ENCODE measurements at places on chromosomes 11 and 22.

DNA sequence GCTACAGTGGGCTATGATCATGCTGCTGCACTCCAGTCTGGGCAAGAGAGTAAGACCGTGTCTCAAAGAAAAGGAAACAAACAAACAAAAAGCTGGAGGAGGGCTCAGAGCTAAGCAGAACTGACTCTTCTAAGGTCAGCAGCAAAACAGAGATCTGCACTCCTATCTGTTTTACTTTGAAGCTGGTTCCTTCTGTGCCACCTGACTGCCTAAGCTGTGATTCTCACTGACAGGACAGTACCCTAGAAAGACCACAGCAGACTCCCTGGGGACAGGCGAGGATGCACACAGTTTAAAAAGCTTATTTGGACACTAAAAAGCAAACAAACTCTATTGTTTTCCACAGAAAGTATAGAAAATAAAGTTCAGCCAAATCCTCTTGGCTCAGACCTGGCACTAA is 30.5 kb downstream of the NEFH start:
- DNase-seq, result no peak

DNA sequence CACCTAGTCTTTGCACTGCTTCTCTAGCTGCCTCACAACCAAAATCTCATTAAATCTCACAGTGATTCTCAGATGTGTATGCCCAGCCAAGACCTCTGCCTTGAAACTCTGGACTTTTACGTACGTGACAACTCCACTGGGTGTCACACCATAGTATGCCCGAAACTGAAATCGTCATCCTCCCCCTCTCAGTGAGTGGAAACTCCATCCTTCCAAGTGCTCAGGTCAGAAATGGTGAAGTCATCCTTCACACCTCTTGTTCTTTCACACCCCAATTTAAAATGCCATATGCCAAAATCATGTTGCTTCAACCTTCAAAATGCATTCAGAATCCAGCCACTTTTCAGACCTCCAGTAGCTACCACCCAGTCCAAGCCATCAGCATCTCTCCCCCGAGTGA is 42.5 kb downstream of the SFI1 start:
- DNase-seq, result no peak

DNA sequence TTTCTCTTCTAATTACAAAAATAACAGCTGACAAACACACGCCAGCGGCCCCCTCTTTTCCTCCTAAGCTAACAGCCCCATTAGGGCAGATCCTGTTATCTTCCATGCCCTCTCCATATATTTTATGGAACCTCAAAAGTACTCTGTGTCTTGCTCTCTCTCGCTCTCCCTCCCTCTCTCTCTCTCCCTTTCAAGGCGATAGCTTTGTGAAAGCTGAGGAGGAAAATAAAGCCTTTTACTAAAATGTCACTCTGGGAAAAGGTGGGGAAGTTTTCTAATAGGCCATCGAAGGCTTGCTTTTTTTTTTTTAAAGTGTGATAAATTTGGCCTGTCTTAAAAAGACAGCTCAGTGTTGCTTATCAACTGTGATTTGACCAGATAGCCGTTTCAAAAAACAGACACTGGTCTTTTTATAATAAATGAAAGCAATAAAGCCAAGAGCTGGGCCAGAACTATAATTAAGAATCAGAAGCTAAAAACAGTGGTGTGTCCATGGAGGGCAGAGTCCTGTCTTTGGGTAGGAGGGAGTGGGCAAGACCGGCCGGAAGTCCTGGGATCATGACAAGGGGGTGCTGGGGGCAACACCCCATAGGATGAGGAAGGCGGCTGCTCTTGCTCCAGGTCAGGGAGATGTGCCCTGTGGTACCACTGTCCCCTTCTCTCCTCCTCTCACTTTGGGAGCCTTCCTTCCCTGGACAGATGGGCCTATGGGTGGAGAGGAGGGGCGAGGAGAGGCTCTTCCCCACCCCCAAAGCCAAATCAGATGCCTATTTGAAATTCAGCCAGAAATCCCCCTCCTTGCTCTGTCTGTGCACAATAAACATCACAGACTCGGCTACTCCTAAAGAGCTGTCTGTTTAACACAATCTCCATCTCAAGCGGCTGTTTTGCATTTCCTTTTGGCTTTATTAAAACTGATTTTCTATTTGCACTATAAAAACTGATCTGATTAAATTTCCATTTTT is 267.2 kb downstream of the BUD13 start:
- DNase-seq, result no peak

DNA sequence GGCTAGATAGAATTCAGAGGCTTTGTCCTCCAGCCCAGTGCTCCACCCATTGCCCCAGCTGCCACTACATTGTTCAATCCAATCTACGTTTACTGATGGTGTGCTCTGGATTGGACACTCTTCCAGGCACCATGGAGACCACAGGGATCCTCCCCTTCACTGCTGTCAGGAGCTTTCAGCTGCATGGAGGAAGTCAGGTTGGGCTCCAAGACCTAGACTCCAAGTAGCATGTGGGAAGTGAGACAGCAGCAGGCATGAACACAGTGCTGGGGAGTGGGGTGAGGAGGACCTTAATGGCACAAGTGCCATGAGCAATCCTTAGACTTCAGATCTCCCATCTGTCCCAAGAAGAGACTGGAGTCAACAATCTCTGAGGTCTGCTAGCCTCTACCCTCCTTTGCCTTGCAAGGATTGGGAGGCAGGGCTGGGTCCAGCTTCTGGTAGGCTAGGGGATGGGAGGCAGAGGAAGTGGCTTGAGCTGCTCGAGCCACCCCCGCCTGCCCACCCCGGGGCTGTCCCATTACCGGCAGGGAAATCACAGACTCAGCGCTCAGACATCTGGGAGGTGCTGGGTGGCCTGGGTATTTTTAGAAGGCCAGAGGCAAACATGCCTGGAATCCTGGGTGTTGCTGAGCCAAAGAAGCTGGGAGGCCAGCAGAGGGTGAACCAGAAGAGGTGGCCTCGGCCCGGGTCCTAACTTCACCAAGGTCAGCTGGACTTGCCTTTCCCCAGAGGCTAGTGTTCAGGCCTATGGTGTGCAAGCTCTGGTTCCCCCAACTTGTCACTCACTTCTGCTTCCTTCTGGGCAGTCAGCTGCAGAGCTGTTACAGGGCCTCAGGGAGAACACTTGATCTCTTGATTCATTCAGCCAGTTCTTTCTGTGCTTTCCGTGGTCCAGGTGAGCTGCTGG is 15.2 kb upstream of the FCHSD2 start:
- no peak for DNase-seq

DNA sequence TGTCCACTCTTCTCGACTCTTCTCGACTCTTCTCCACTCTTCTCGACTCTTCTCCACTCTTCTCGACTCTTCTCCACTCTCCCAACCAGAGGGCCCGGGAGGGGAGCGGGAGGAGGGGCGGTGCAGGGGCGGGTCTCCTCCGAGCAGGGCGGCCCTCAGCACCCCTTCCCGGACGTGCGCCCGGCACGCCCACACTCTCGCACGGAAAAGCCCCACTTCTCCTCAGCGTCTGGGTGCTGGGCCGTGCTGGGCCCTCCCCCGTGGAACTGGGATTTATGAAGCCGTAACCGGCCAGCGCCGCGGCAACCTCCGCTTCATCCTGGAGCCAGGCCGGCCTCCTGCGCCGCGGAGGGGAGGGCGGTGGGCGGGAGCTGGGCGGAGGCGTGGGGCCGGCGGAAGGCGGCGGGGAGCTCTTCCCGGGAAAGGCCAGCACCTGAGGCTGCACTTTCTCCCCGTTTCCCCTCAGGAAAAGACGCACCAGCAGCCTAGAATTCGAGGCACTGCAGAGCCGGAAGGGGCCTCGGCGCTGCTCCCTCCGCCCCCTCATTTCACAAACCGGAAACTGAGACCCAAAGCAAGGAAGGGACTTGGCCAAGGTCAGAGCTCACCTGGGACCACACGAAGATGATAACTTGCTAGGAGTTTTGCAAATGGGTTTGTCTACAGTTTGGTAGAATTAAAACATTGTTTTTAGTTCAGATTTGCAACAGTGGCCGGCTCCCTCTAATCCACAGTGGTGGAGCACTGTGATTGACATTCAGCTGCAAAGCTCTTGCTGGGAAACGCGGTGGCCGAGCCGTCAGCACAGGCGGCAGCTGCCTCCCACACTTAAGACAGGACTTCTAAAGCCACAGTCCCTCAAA is 31.6 kb upstream of the JAM3 start:
- DNase-seq, result no peak

- DNase-seq, result no peak
Measured at GRCh38 chr11:119910051-119910450, 181.1 kb upstream of the NECTIN1 start.

DNA sequence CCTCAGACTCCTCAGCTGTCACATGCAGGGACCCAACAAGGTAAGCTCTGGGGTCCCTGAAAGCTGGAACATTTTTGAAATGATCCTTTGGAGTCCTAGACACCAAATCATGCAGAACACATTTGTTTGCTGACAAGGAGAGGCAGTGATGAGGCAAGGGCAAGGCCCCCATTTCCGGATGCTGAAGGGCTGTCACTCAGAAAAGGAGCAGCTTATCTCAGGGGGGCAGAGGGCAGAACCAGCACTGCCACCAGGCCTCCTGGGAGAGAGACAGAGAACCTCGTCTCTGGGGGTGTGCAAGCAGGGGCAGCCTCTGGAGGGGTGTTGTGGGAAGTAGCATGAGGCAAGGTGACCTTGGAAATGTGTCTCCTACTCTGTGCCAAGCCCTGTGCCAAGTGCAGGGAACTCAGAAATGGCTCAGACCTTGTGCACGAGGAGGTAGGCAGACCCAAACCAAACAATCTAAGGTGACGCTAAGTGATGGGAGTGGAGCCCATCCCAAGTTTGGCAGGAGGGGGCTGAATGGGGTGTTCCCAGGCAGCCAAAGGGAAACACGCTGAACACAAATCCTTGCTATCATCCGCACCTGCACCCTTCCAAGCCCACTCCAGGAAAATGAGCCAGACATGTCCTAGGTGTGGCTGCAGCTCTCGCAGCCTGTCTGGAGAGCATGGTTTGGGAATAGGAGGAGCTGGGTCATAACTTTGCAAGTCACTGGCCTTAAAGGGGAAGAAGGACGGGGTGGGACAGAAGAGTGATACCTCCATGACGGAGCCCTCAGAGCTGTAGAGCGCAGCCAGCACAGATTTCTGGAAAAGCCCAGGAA is 94.2 kb downstream of the PDE2A start:
- DNase-seq, result no peak

DNA sequence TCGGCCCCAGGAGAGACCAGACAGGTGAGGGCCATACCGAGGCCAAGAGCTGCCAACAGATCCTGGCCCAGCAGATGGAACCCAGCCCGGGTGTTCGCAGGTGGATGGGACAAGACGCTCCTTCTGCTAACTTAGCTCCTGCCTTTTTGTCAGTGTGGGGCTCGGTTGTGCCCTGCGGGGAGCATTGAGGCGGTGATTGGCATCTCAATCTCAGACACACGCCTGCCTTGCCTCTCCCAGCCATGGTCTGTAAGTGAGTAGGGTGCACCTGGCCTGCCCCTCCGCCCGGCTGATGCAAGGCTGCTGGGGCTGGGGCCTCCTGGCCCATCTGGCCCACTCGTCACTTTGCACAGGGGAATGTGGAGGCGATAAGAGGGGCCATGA is 350.1 kb downstream of the TBC1D22A start:
- DNase-seq, result no peak

DNA sequence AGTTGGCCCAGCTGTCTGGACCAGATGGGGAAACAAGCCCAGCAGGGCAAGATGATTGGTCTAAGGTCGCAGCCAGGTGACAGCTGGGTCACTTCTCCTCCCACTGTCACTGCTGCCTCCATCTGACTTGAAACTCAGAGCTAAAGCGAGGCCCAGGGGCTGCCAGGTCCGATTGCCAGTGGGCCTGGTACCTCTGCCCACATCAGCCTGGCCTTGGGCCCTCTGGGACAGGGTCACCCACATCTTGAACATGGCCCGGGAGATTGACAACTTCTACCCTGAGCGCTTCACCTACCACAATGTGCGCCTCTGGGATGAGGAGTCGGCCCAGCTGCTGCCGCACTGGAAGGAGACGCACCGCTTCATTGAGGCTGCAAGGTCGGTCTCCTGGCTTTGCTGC is 5.8 kb downstream of the SSH3 start:
- DNase-seq, result no peak

DNA sequence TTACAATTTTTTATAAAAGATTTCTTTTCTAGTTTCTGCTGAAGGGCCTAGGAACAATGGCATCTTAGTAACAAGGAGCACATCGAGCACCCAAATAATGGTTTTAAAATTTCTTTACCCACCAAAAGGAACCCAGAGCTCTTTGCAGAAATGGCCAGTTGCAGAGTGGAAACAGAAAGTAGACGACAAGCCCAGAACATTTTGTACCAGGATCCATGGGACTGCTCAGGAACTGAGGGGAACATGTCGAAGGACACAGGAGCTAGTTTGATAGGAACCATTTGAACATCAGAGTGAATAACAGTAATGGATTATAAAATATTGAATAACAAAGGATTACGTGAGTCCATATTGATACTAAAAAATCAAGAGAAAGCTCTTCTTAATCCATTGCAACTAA is 17.3 kb downstream of the PANX1 start:
- no peak for DNase-seq

DNA sequence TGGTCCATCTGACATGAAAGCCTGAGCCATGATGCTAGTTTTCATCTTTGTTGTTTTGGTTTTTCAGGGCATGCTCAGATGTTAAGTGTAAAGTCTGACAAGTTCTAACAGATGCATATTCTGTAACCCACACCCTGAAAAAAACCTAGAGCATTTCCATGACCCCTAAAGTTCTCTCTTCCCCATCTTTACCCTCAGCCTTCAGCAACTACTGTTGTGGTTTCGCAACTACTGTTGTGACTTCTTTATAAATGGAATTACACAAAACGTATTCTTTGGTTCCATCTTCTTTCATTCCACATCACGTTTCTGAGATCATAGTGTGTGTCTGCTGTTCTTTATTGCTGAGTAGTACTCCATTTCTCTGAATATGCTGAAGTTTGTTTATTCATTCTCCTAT is 65.1 kb upstream of the LDLRAD3 start:
- no peak for DNase-seq

DNA sequence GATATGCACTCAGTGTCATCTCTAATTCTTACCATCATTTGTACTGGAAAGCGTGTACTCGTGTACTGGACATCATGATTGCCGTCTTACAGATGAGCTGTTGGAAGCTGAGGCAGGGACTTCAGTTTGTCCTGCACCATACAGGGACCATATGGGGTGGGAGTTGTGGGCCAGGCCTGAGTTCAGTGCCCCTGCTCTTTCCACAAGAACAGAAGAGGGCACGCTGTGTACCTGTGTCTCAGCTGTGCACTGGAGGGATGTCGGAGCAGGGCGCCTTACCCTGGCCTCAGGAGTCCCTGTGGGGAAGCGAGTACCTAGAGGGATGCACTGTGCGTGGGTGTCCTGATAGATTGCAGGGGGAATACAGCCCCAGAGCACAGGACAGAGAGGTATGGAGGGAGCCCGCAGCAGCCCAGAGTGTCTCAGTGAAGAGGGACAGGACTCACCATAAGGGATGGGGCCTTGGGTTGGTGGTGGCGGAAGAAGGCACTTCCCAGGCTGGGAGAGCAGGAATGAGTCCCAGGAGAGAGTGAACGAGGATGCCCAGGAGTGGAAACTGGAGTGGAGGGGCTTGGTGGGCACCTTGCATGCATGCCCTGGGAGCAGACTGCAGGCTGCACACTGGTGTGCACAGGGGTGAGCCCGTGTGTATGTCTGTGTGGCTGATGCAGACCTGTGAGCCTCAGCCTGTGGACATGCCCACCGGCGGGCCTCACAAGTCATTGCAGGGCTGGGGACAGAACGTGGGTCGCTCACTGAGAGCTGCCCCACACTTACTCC is 329.7 kb downstream of the TBC1D22A start:
- DNase-seq, result no peak

GRCh38 chr11:88484873-88485621 is 147.5 kb upstream of the CTSC start:
- DNase-seq, result no peak
